Central memory CD4-positive, alpha-beta T cell (primary cell): ENCODE measurements at places on chromosomes 5 and 9.

DNA sequence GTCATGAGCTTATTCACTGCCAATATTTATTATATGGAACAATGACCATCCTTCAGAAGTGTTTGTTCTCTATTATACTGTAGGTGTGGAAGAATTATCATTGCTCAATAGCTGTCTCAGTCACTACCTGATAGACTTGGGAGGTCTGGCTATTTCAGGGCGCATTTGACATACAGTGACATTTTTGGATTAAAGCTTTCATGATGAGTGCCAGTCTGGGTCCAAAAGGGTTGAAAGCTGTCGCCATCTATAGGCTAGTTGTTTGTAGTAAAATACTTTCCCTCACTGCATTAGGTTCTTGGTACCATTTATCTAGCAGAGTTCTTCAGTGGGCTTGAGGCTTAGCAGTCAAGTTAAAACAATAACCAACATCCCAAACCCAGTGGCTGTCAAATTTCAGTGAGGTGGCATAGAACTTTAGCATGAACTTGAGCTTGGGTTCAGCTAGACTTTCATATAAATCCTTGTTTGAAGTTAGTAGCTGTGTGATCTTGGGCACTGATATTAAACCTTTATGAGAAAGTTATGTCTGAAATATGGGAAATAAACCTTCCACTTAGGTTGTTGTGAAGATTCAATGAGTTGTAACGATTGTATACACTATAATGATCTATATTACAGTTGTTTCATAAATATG, 110.5 kb upstream of the CDKN2B start:
- peak; percentile 27 for DNase-seq

DNA sequence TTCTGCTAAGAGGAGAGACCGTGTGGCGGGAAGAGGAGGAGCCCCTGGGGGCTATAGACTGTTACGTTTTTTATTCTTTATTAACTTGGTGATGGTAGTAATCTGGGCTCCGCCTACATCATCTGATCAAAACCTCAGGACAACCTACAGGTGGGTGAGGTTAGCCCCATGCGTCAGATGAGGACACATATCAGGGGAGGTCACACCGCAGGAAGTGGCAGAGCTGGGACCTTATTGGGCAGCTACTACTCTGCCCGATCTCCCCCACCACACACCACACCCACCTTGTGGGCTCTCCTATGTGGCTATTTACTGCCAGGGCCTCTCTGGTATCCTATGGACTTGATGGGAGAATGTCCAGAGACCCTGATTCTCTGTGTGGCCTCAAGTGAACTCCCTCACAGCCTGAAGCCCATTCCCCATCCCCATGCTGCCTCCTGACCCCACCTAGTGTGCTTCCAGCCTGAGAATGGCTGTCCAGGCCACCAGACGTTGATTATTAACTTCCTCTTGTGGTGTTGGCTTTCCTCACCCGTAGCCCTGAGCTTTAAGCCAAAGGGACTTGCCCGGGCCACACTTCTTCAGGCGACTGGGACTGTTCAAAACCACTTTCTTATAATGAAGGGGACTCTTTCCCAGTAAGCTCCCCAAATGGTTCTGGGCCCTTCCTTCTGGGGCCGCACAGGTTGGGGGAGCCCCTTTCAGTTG, 8.2 kb downstream of the UNC5A start:
- peak; percentile 47 for DNase-seq

- DNase-seq, result no peak
Observed at GRCh38 chr9:33228606-33229005, 11.4 kb upstream of the SPINK4 start.

DNA sequence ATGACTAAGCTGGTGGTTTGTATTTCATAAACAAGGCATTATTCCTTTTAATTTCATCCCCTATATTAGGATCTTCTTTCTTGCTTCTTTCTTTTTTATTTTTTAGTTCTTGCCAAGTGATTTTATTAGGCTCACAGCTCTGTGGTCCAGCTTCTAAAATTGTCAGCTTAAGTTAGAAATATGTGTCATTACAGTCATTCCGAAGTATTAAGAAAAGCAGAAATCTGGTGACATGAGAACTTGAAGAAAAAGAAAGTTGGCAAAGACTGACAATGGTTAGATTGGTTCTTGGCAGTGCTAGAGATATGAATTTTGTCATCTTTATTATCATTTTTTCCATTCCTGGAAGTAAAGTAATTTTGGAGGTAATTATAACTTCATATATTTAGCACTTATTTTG, 166.5 kb upstream of the PRR16 start:
- no peak for DNase-seq

DNA sequence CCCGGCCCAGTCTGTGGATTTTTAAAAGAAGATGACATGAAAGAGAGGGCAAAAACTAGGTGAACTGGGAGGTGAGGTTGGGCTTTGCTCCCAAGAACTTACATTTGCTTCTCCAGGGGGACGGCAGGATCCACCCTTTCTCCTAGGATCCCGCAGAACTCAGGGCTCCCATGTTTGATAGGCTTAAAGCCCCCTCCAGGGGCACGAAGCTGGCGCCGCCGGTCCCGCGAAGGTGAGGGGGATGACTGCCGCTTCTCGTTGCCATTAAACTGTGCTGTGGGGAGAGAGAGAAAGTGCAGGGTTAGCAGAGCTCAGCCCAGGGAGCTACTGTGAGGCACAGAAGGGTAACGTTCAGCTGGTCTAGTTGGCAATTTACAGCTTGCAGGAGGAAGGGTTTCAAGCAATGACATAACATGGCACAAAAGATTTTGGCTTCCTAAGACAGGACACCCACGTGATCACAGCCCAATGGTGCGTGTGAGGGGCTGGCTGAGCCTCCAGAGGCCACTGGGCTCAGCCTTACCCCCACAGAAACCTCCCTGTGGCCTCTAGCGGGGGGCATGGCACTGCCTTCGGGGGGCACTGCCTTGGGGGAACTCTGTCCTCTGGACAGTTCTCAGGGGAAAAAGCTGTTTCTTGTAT, 52.0 kb upstream of the SLC25A51 start:
- DNase-seq, result no peak

GRCh38 chr9:504921-505740, 290.5 kb downstream of the DOCK8 start:
- no peak for DNase-seq

DNA sequence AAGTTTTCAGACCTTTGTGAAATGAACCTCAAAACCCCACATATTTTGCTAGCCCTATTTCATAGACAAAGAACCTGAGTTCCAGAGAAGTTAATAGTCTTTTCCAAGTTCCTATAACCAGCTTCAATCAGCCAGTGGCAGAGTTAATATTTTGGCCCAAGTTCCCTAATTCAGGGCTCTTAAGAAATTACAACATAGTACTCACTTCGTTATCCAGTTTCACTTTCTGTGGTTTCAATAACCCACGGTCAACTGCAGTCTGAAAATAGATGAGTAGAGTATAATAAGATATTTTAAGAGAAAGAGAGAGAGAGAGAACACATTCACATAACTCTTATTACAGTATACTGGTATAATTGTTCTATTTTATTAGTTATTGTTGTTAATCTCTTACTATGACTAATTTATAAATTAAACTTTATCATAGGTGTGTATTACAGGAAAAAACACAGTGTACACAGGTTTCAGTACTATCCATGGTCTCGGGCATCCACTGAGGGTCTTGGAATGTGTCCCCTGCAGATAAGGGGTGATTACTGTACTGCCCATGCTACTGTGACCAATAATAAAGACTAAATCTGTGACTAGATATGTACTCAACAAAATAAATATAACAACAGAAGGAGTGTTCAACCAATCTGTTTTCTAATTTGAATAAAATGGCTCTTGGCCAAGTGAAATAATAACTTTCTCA, 9.3 kb upstream of the MYOT start:
- no peak for DNase-seq

GRCh38 chr5:56612759-56613158, 202.6 kb upstream of the MAP3K1 start:
- peak; percentile 39 for DNase-seq

DNA sequence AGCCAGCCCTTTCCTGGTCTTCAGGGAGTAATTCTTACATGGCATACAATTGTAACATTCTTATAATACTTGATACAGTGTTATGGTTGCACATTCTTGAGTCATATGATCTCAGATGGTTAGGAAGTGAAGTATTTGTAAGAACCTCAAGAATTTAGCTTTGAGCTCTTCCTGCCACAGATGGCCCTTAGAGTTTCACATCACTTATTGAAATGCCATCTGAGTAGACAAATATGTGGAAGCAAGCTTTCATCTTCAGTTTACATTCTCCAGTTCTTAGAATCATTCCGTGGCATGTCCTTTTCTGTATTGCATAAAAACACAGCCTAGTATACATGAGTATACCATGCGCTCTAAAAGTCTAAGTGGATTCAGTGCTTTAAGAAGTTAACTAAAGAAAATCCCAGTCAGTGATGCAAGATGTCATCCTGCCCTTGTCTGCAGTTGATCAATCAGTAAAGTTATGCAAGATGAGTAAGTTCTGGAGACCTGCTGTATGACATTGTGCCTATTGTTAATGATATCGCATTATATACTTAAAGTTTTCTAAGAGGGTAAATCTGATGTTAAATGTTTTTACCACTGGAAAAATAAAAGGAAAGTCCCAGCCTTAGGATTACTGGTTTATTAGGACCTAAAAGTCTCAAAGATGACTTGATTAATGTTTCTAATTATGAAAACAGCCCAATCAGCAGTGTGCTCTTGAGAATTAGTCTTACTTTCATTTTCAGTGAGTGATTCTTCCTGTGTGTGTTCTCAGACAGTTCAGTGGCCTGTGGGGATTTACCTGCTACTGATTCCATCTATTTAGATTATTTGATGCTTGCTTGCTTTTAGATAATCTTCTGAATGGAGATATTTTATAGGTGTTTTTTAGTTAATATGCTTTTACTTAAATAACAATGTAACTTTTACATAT, 29.4 kb downstream of the RHOBTB3 start:
- DNase-seq, result peak; percentile 23

DNA sequence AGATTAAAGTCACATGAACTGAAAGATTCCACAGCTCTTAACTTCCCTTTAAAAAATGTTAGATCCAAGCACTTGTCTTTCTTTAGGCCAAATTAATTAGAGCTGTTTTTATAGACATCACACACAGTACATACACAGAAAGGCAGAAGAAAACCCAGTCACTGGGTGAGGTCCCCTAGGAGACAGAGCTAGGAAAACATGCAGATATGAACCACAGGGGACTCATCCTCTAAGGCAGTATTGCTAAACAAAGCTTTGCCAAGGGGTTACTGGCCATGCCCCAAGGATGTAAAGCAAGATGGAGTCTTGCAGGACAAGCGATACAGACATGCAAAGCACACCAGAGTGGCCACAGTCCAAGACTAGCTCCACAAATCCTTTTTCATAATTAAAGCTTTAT, 227.0 kb downstream of the SEMA6A start:
- DNase-seq, result no peak

DNA sequence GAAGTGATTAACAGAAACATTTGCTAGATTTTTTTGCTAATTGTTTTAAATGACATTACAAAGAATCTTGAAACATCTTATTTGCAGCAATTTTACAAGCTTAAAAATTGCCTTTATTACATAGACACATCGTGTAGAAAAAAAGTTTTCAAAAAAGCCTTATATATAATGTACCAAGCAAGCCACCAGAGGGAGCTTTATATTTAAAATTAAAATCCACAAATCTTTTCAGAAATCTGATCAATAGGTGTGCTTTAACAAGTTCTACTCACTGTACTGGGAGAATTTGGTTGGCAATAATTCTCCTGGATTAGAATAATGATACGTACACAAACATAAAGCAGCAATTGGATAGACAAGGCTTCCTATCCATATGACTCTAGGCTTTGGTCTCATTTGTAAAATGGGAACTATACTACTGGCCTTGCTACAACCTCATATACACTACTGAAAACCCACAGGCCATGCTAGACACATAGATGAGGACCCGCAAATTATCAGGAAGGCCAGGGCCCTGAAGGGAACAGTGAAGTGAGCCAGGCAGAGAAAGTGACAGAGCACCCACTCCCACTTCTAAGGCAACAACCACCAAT, 4.8 kb downstream of the PSMB7 start:
- DNase-seq, result no peak

- DNase-seq, result no peak
Observed at GRCh38 chr5:60943624-60944023, 1.2 kb downstream of the ERCC8 start.

DNA sequence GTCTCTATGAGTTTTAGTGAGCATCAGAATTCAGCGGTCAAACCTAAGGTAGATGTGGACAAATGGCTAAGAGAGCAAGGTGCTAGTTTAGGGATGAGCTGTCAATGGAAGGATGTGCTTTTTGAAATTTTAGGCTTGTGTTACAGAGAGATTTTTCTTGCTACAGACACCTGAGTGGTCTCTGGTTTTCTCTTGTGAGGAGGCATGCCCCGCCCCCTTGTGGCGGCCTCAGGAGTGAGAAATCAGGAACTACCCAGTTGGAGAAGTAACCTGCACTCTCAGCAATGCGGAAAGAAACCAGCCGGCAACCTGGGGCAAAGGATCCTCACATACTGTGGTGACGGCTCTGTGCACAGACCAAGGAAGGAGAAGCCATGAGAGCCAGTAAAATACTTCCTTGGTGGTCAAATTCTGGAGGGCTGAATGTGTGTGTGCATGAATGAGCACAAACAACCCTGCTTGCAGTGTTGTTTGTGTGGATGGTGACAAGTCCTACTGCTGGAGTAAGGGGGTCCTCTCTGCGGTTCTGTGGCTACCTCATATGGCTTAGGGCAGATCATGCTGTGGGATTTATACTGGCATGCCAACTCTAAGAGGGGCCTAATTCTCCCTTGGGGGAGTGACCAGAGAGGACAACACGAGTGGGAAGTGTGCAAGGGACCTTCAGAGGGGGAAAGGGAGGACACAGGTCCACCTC, 16.7 kb upstream of the HSD17B4 start:
- peak; percentile 59 for DNase-seq

DNA sequence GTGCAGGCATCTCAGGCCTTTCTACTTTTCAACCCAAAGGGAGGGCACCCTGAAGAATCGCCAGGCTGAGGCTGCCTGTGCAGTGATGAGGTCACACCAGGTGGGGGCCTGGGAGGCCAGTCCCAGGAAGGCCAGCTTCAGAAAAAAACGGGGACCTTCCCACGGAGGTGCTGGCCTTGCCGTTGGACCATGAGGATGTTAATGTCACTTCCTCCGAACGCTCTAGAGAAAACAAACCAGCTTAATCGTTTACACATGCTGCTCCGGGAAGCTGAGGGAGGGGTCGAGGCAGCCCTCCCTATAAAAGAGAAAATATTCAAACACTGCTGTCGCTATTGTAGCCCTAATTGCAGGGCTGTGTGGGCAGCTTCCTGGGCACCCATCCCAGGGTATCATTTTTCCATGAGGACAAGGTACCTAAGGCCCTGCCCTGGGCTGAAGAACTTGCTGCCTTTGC, 27.0 kb downstream of the PTGES start:
- no peak for DNase-seq

DNA sequence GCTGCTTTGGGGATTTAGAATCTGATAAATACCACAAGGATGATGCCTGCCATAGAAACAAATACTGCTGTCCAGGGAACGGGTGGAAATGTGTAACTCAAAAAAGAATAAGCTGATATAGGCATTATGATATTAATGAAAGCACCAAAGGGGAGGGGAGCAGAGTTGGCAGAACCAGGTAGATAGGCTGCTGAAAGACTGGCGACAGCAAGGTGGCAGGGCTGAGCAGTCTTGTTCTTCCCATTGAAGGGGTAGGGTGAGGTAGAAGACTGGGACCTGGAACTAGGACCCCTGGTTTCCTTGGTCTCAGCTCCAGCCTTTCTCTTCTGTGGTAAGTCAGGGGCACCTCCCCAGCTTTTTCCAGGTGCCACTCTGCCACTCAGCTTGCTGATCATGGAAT, 31.4 kb upstream of the TMOD1 start:
- no peak for DNase-seq

GRCh38 chr9:4262735-4263141, 37.1 kb downstream of the GLIS3 start:
- no peak for DNase-seq

- no peak for DNase-seq
Observed at GRCh38 chr9:98902516-98902915, 41.2 kb upstream of the COL15A1 start.

- DNase-seq, result peak; percentile 40
Observed at GRCh38 chr9:96241391-96241809, 60.6 kb downstream of the HSD17B3 start.
